Right renal pelvis (tissue), 4 donors: ENCODE measurements at places on chromosomes 6 and 20. TPM values are rescaled to one million over a fixed set of nuclear protein-coding genes. Genes with fewer than 3 reads are reported as not detected.

FAM217A gene
- 1.2 TPM for polyA plus RNA-seq

OOEP gene
- polyA plus RNA-seq: not detected

FOXS1 gene
- polyA plus RNA-seq: 8.9 TPM

TMEM74B gene
- 4.0 TPM for polyA plus RNA-seq

BTN1A1 gene
- 0.22 TPM for polyA plus RNA-seq

GRM4 gene
- 0.55 TPM for polyA plus RNA-seq

SMIM28 gene
- polyA plus RNA-seq: not detected
